NCI-H82 (cell line): ENCODE measurements at places on chromosomes 7 and 10.
A peak's percentile ranks its signal among the peaks of the same experiment; 100 is the strongest.

GRCh38 chr7:110205899-110206298 is 885.0 kb upstream of the LRRN3 start:
- no peak for DNase-seq

DNA sequence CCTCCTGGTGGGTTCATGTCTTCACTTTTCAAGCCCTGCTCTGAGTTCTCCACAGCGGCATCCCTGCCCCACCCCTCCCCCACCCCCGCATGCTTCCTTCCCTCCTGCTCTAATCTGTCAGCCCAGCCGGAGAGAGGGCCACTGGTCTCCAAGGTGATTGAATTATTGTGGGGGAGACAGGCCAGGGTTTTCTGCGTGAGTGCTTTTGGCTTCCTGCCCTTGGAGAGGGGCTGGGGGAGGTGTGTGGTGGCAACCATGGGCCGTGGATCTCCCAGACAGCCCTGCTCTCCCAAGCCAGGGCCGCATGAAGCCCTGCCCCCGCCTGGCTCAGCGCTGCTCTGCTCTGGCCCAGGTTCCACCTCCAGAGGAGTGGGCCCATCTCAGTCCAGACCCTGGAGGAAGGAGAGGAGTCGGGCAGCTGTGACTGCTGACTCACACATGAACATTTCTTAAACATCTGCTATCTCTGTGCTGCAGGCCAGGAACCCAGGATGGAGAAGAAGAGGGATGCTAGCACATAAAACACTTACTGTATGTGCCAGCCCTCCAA is 109.9 kb downstream of the ZMIZ1 start:
- peak; percentile 88 for DNase-seq

GRCh38 chr10:68133523-68133922 is 24.2 kb downstream of the MYPN start:
- peak; percentile 18 for DNase-seq

DNA sequence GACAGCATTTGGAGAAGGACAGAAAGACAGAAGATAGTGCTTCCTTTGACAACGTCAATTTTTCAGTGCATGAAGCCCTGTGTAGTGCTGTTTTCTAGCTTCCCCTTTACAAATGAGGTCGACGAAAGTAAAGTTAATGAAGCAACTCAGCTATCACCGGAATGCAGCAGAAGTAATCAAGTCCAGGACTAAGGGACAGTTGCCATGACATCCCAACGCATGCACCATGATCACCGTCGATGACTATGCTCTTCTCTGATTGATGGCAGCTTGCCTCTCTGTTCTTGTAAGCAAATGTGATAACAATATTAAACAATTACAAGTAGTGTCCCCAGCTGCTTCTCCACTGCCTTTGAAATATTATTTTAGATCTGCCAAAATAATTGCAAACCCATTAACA is 205.8 kb downstream of the FRMD4A start:
- no peak for DNase-seq

- no peak for DNase-seq
These were observed 31.3 kb downstream of the PLAC9 start for GRCh38 chr10:80163741-80164341.

- peak; percentile 85 for DNase-seq
These were observed 79.9 kb downstream of the ZMIZ1 start for GRCh38 chr10:79148452-79149344.

GRCh38 chr10:99529591-99530107 is 3.1 kb upstream of the NKX2-3 start:
- DNase-seq, result no peak

GRCh38 chr10:72688208-72688651 is 3.7 kb upstream of the MCU start:
- DNase-seq, result no peak

DNA sequence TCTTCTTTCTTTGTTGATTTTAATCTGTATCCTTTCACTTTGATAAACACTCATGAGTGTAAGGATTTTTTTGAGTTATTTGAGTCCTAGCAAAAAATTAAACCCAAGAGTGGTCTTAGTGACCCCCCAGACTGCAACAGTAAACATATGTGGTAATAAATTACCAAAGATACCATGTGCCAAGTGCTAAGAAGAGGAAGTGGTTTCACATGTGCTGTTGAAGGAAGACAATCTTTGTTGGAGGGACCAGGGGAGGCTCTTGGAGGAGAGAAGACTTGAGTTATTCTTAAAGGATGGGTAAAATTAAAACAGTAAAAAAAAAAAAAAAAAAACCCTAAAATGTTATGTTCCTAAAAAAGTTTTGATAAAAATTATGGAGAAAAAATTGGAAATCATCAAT is 150.2 kb downstream of the SEC23IP start:
- DNase-seq, result no peak

DNA sequence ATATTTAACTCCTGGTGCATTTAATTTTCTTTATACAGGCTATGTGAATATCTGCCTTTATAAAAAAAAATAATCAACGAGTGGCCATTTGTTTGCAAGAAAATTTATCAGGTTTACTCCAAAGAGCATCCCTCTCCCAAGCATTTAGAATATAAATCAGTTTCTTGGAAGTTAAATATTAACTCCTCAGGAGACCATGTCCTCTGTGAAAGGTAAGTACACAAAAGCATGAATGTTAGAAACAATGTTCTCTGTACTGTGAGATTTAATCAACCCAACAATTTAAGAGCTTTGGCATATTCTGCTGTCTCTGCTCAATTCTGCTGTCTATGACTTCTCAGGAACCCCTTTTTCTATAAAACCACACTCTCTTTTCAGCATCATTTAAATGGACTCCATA is 119.3 kb upstream of the LAMB4 start:
- DNase-seq, result no peak

- DNase-seq, result no peak
These were observed 5.9 kb downstream of the HECW1 start for GRCh38 chr7:43118313-43118712.

DNA sequence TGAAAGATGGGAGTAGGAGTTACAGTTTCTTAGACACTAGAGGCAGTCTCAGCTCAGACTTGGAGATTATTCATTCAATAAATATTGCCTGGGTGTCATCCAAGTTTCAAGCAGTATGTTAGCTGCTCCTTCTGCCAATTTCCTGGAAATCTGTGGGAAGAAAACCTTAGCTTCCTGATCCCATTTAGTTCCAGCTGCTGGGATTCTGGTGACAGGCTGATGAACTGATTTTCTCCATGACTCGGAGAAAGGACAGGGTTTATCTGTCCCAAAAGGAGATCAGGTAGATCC is 95.8 kb downstream of the CLEC2L start:
- DNase-seq, result no peak

DNA sequence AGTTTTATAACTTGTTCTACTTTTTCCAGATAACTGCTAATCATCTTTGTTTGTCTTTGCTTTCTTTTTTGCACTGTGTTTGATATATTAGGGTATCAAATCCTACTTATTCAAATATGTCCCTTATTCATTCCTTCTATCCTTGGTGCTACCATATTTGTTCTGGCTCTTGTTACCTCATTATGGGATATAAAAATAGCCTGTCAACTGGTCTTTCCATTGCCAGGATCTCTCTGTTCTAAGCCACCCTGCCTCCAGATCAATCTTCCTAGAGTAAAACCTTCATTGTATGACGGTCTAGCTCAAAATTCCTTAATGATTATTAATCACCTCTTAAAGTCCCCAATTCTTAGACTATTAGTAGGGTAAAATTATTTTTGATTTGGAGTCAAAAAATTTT is 25.2 kb downstream of the MET start:
- DNase-seq, result no peak

- DNase-seq, result no peak
These were observed 192.2 kb downstream of the ELAPOR2 start for GRCh38 chr7:86867163-86867762.

- DNase-seq, result no peak
These were observed 40.5 kb downstream of the PPP1R3C start for GRCh38 chr10:91592266-91592975.

- no peak for DNase-seq
These were observed 48.7 kb upstream of the SLC35G1 start for GRCh38 chr10:93844979-93845626.
